ENCODE measurements at places on chromosomes 3 and 15. TPM values are rescaled to one million over a fixed set of nuclear protein-coding genes. Genes with fewer than 3 reads are reported as not detected.

DNA sequence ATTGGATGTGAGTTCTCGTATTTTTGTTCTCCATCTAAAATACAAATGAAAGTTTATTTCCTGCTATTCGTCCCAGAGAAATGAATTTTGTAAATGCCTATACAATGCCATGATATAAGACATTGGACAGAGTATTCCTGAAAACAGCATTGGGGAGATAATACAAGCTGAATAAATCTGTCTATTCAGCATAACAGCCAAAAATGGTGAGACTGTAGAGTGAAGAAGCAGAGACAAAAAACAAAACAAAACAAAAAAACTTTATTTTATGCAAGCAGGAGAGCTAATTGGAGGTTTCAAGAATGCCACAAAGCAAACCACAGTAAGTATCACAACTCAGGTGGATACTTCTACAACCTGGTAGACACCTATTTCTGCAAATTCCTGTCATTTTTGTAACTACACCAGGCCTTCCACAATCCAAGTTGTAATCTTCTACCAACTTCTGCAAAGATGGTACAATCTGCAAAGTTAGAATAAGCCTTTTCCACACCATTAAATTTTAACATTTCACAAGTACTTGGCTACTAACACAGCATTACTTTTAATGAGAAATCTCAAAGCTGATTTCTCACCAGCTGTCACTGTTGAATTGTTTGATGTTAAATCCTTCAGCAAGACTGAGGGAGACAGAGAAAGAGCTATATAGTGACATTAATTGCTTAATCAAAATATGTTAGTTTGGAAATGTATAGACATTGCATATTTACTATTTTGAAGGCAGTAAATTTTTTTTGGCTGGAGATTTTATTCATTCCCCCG, 163.1 kb downstream of the CLSTN2 start:
- H3K4me1 ChIP-seq, result no peaks in the 10 kb centered on the region
- no peak overlapping the region for H3K27ac ChIP-seq
- no peaks in the 10 kb centered on the region for H3K36me3 ChIP-seq
- H3K27me3 ChIP-seq, result peaks cover 16% of the 10 kb centered on the region

DNA sequence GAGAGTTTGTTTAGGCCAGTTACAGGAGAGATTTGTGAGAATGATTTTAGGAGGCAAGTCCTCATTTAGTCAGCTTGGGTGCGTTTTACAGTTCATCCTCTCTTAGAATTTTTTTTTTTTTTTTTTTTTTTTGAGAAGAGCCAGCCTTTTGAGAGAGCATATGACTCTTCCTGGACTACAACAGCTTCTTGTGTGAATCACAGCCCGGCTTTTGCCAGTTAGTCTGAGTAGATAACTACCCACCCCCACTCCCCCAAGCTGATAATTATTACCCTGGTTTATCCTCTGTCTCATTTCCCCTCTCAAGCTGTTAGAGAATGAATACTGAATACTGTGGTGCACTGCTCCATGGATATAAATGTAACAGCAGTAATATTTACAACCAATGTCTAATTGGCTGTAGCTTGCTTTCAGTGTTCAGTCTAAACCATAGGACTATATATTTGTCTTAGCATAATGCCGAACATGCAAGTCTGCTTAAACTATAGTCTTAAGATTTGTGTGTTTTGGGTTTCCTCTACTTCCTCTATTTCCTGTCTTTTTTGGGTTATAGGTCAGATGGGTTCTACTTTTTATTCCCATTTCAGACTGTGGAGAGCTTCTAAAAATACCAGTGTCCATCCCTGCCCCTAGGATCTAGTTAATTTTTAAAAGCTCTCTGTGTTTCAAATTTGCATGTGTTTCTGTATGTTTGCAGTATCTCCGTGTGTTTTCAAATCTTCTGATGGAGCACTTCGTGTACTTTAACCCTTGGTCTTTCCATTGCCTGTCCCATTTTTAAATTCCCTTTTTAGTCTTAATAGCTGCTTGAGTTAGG, 8.0 kb downstream of the CHD2 start:
- H3K4me3 ChIP-seq, result peak overlapping the region; percentile 92
- DNase-seq, result peak; percentile 39
- peak overlapping the region; percentile 97 for H3K27ac ChIP-seq
- no peaks in the 10 kb centered on the region for H3K27me3 ChIP-seq

DNA sequence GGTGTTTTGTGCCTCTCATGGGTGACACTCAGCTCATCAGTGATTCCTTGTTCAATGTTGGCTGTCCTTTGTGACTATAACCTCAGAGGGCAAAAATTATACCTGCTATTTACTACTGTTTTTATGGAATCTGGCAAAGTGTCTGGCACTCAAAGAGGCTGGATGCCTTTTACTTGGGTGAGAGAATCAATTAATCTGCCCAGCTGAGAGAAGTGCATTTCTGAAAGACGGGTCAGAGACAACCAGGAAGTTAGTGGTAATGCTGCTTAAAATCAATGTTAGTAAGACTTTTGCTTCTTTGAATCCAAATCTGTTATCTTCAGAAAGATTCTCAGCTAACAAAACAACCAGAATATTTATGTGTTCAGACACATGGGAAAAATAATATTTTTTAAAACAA, 436.2 kb upstream of the SUCLG2 start:
- no peak overlapping the region for H3K4me3 ChIP-seq
- H3K27ac ChIP-seq, result peak overlapping the region; percentile 69
- peaks cover 7% of the 10 kb centered on the region for H3K27me3 ChIP-seq
- H3K4me1 ChIP-seq, result peaks cover 48% of the 10 kb centered on the region
- DNase-seq, result no peak
- H3K36me3 ChIP-seq, result no peaks in the 10 kb centered on the region

- DNase-seq, result no peak
- H3K4me1 ChIP-seq, result no peaks in the 10 kb centered on the region
- H3K27me3 ChIP-seq, result no peaks in the 10 kb centered on the region
- H3K36me3 ChIP-seq, result no peaks in the 10 kb centered on the region
Observed at GRCh38 chr3:178703268-178703975, 167.2 kb downstream of the KCNMB2 start.

DNA sequence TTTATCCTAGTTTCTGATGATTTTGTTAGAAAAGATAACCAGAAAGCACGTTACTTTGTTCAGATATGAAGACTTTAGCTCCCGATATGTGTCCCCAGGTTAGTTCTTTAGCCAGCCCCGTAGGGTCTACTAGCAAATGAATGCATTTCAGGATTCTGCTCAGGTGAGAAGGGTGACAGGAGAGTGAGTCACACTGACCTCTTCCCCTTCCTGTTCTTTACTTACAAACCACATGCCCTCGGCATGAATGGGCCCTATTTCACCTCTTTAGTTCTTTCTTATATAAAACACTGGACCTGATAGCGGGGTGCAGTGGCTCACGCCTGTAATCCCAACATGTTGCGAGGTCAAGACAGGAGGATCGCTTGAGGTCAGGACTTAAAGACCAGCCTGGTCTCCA, 98.4 kb downstream of the SLC49A4 start:
- H3K27ac ChIP-seq, result no peak overlapping the region
- H3K4me1 ChIP-seq, result peaks cover 22% of the 10 kb centered on the region
- peak; percentile 22 for DNase-seq

GRCh38 chr3:101932326-101933068, 83.2 kb downstream of the NFKBIZ start:
- peaks cover 2% of the 10 kb centered on the region for H3K36me3 ChIP-seq
- H3K4me3 ChIP-seq, result no peak overlapping the region
- DNase-seq, result no peak
- peaks cover 11% of the 10 kb centered on the region for H3K27me3 ChIP-seq

DNA sequence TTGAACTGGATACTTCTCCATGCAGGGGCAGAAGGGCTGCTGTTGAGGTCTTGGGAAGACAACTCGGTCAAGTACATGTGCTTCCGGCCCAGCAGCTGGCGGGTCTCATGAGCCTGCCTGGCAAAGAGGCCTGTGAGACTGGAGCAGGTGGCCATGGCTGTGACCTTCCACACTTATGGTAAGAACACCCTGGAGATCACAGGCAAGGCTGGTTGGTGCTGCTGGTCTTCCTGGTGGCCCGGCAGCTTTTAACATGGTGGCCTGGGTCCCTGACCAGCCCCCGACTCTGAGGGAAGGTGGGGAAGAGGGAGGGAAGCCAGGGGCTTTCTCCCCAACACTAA, 15.4 kb downstream of the CHRD start:
- H3K27me3 ChIP-seq, result peaks cover 26% of the 10 kb centered on the region
- no peak for DNase-seq
- H3K4me3 ChIP-seq, result no peak overlapping the region
- no peaks in the 10 kb centered on the region for H3K4me1 ChIP-seq
- no peak overlapping the region for H3K27ac ChIP-seq

GRCh38 chr3:64970634-64971033, 282.8 kb upstream of the ADAMTS9 start:
- DNase-seq, result no peak
- H3K4me1 ChIP-seq, result no peaks in the 10 kb centered on the region
- no peak overlapping the region for H3K4me3 ChIP-seq
- no peaks in the 10 kb centered on the region for H3K27me3 ChIP-seq

- no peak overlapping the region for H3K4me3 ChIP-seq
- no peak for DNase-seq
- H3K27ac ChIP-seq, result no peak overlapping the region
- H3K27me3 ChIP-seq, result no peaks in the 10 kb centered on the region
- peaks cover under 1% of the 10 kb centered on the region for H3K36me3 ChIP-seq
Observed at GRCh38 chr3:20488151-20488550, 302.1 kb upstream of the SGO1 start.

GRCh38 chr3:102094506-102094905, 245.2 kb downstream of the NFKBIZ start:
- DNase-seq, result no peak
- H3K27me3 ChIP-seq, result no peaks in the 10 kb centered on the region
- H3K4me1 ChIP-seq, result peaks cover 55% of the 10 kb centered on the region
- peak overlapping the region; percentile 64 for H3K27ac ChIP-seq
- H3K4me3 ChIP-seq, result peak overlapping the region; percentile 26

DNA sequence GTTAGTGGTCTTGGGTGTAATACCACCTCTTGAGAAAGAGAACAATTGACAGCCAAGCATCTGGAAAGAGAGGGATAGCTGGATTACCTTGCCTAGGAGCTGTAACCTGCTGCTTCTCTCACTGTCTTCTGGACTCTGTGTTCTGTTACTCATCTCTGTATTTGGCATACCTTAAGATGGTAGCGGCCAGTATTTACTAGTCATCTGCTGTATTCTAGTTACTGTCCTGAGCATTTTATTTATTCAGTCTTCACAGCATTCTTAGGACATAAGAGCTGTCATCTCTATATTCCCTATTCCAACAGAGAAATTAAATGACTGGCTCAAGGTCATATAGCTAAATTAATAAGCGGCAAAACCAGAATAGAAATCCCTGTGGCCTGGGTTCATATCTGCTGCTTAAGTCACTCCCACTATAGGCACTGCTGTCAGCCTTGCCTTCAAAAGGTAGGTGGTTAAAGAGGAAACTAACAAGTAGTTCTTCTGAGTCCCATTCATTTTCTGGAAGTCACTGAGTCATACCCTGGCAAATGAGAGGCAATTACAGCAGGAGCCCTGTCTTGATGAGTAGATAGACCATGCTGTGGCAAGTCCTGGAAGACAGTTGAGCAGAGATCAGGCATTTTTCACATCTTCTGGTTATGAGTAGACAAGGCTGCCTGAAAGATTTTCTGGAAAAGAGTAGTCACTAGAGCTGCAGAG, 68.2 kb downstream of the RAB7A start:
- no peaks in the 10 kb centered on the region for H3K27me3 ChIP-seq
- peak overlapping the region; percentile 83 for H3K4me3 ChIP-seq
- peak; percentile 68 for DNase-seq
- peak overlapping the region; percentile 99 for H3K27ac ChIP-seq
- H3K4me1 ChIP-seq, result peaks cover 97% of the 10 kb centered on the region

- H3K36me3 ChIP-seq, result no peaks in the 10 kb centered on the region
- peaks cover 13% of the 10 kb centered on the region for H3K27me3 ChIP-seq
- no peak overlapping the region for H3K4me3 ChIP-seq
- no peak overlapping the region for H3K27ac ChIP-seq
Observed at GRCh38 chr3:57434041-57434440, 110.1 kb downstream of the DNAH12 start.

DNA sequence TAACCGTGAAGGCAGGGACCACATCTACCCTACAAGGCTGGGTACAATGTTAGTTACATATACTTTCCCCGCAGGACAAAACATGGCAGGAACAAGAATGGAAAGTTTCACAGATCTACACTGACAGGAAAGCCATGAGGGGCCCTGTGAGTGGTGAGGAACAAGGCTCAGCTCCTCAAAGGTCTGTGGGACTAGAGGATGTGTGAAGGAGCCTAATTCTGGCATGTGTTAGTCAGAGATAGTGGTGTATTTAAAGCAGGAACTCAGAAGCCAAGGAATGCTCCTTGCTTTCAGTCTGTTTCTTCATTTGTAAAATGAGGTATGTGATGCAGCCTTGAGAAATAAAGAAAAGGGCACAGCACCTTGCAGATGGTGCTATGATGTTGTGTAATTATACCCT, 25.1 kb downstream of the ETV5 start:
- H3K27me3 ChIP-seq, result peaks cover 65% of the 10 kb centered on the region
- no peak for DNase-seq
- no peaks in the 10 kb centered on the region for H3K36me3 ChIP-seq
- no peak overlapping the region for H3K4me3 ChIP-seq

- peaks cover 23% of the 10 kb centered on the region for H3K4me1 ChIP-seq
- H3K27me3 ChIP-seq, result no peaks in the 10 kb centered on the region
- no peak for DNase-seq
- H3K4me3 ChIP-seq, result no peak overlapping the region
Observed at GRCh38 chr15:57090496-57090859, 172.0 kb downstream of the TCF12 start.

GRCh38 chr3:187773233-187774184, 28.2 kb upstream of the BCL6 start:
- H3K36me3 ChIP-seq, result peaks cover 2% of the 10 kb centered on the region
- no peak overlapping the region for H3K4me3 ChIP-seq
- H3K27me3 ChIP-seq, result peaks cover 9% of the 10 kb centered on the region
- H3K27ac ChIP-seq, result no peak overlapping the region
- DNase-seq, result no peak

DNA sequence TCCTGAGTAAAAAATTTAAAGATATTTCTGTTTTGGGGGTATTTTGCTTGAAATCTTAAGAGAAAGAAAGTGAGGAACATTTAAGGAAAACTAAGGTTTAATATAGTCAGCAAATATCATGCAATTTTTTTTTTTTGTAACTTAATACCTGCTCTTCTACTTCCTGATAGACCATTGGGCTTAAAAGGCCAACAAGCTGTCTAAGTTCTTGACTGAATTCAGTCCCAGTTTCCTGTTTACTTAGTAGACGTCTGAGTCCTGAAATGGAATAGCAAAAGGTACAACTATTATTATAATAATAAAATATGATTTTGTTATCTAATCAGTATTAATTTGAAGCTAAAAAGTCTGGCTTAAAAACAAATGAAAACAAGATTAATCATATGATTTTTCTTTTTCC, 37.9 kb downstream of the IQCB1 start:
- no peaks in the 10 kb centered on the region for H3K4me1 ChIP-seq
- H3K4me3 ChIP-seq, result no peak overlapping the region
- H3K27me3 ChIP-seq, result no peaks in the 10 kb centered on the region
- no peaks in the 10 kb centered on the region for H3K36me3 ChIP-seq

EPHB1 gene
- total RNA-seq, result 1.3 TPM

FOXL2 gene
- 0.16 TPM for total RNA-seq

TM6SF1 gene
- total RNA-seq, result 25.1 TPM

CLRN1 gene
- not detected for total RNA-seq

PRSS50 gene
- total RNA-seq, result 0.09 TPM

FBXO40 gene
- total RNA-seq, result not detected

FAM43A gene
- total RNA-seq, result 13.4 TPM

IL17RC gene
- total RNA-seq, result 0.93 TPM

Measured in activated T-cell treated with anti-CD3 and anti-CD28 coated beads, Interleukin-2, amount 50 U/mL, for 72 hours (primary cell).